Frontal cortex (tissue), 4 donors: ENCODE measurements at places on chromosomes 16 and 17. TPM values are rescaled to one million over a fixed set of nuclear protein-coding genes. Genes with fewer than 3 reads are reported as not detected.

GRCh38 chr17:66635386-66636045 is 199.4 kb upstream of the CACNG5 start:
- DNase-seq = no peak

GRCh38 chr17:3867606-3868005 is 21.6 kb upstream of the NCBP3 start:
- no peak for DNase-seq

- DNase-seq = no peak
These were observed 165.6 kb upstream of the KCNJ16 start for GRCh38 chr17:69909389-69909788.

DNA sequence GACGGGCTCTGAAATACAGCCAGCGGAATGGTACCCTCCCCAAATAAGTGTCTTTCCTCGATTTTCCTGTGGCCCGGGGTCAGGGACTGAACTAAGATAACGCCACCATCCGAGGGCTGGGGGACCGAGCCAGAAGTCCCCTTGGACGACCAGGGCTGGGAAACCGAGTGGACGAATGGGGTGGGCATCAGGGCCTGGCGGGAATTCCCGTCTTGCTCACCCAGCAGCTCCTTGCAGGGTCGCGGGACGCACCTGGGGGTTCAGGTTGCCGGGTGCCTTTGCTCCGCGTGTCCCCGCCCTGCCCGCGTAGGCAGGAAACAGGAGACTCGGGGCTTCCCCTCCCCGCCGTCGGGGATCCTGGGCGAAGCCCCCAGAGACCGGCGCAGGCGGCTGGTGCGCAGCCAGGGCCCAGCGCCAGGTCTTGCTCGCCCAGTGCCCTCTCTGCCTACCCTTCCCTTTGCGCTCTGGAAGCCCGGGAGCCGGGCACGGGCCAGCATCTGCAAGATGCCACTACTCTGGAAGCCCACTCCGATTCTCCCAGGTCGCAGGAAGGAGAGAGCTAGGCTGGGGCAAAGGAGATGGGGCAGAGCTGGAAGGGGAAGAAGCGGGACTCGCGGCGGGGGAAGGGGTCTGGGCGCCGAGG is 665 bp upstream of the GRIN2C start:
- peak; percentile 66 for DNase-seq

Gene G6PC1
- total RNA-seq = not detected

Gene RNF222
- not detected for total RNA-seq
